ENCODE measurements at places on chromosomes 6 and 20.

GRCh38 chr6:32655203-32655710 lies 11.2 kb downstream of the HLA-DQB1 start:
- DNase-seq, result no peak

GRCh38 chr6:29887819-29888776 lies 54.2 kb upstream of the HLA-A start:
- no peak for DNase-seq

- DNase-seq, result no peak
Observed at GRCh38 chr6:25903467-25904099, 26.9 kb downstream of the SLC17A2 start.

DNA sequence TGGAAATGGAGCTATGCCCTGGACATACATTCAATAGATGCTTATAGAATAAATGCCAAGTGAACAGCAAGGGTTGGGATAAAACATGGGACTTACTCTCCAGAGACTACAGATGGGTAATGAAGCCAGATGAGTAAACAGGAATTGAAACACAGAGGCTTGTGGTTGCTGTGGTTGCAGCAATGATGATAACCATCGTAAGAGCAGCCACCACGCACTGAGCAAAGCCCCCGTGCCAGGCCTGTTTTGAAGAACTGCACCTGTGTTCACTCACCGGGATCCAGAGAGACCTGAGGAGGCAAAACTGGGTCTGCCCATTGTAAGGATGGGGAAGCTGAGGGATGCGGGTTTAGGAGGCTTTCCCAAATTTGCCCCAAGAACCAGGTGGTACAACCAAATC lies 431.1 kb upstream of the CDH4 start:
- no peak for DNase-seq

DNA sequence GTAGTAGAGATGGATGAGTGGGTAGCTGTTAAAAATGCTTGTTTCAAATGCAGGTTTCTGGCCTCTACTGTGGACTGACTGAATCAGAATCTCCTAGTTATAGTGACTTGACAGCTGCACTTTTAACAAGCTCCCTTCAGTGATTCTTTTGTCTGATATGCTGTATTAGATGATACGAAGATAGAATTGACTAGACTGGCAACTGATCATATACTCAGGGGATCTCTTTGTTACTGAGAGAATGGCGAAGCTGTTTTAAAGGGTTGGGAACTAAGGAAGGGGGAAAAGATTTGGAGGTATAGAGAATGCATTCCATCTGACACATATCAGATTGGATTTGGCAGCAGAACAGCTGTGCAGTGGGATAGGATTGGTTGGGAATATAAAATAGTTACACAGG lies 7.0 kb downstream of the ENPP4 start:
- no peak for DNase-seq

GRCh38 chr6:52547647-52548352 lies 29.1 kb downstream of the TRAM2 start:
- DNase-seq, result no peak

DNA sequence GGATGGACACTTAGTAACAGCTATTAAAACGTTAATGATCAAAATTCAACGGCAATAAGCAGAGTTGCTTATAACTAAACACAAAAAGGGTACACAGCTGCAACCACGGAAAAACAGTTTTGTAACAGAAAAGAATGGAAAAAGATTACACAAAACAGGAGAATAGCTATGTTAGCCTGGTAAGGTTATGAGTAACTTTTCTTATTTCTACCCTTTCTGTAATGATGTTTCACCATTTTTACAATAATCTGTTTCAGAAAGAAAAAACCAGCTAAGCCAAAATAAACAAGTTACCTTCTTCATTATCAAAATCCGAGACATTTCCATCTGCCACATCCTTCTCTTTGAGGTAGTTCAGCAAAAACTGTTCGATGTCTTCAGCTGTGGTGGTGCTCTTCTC lies 27.4 kb downstream of the TTI1 start:
- no peak for DNase-seq

DNA sequence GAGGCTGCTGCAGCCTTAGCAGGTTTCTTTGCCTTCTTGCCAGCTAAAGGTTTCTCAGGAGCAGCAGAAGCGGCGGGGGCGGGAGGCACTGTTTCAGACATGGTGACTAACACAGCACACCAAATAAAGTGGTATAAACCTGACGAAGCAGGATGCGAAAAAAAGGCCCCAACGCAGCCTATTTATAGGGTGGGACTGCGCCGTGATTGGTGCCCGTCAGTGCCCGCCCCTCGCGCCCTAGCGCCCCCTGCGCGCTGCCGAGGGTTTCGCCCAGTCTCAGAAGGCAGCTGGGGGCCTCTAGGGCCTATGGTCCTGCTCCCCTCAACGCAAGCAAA lies 55.0 kb downstream of the TRIM38 start:
- peak; percentile 58 for DNase-seq

- no peak for DNase-seq
Observed at GRCh38 chr20:25287631-25288290, 39.9 kb downstream of the PYGB start.

DNA sequence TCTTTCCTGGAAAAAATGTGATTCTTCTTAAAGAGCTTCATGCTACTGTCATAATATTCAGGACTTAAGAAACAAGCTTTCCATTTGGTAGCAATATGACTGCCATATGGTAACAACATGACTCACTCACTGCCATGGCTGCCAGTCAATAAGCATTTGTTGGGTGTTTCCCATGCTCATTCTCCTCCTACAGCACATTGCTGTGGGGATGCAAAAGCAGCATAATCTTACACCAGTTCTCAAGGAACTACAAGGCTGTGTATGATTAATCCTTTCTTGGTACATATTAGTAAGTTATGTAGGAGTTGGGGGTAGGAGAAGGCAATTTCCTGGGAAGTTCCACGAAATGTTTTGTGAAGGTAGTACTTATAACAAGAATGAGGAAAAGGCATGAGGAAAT lies 76.7 kb downstream of the CEP162 start:
- DNase-seq, result no peak

- DNase-seq, result no peak
Observed at GRCh38 chr6:158771399-158772152, 47.6 kb downstream of the EZR start.

GRCh38 chr20:37890643-37891042 lies 12.3 kb upstream of the VSTM2L start:
- DNase-seq, result no peak

DNA sequence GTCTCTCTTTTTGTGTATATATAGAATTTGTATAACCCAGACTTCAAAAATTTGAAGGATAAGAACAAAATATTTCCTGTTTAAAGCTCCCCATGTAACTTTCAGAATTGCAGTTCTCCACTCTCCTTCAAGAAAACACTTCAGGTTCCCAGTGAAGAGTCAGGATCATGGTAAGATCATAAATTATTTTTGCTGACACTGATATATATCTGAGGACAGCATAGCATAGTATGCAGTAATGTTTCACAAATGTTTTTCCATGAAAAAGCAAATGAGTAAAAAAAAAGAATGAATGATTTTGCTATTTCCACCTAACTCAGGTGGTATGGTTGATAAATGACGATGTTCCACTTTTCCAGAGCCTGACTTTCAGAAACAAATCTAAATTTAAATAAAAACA lies 545.6 kb upstream of the EPHA7 start:
- DNase-seq, result no peak

DNA sequence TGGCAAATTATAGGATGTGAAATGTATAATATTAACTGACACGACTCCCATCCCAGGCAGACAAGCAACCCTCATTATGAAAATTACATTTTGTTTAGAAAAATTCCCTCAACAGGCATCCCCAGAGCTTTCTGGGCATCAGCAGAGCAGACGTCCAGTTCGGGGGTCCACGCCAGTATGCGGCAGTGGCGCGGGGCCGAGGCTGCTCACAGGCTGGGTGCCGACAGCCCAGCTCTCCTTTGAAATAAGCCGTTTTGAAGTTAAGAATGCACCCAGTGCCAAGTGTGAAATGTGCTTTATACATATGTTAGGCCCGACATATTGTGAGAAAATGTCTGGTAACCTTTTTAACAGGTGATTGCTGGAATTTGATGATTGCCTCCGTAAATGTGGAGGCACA lies 50.4 kb downstream of the RPP40 start:
- DNase-seq, result no peak

DNA sequence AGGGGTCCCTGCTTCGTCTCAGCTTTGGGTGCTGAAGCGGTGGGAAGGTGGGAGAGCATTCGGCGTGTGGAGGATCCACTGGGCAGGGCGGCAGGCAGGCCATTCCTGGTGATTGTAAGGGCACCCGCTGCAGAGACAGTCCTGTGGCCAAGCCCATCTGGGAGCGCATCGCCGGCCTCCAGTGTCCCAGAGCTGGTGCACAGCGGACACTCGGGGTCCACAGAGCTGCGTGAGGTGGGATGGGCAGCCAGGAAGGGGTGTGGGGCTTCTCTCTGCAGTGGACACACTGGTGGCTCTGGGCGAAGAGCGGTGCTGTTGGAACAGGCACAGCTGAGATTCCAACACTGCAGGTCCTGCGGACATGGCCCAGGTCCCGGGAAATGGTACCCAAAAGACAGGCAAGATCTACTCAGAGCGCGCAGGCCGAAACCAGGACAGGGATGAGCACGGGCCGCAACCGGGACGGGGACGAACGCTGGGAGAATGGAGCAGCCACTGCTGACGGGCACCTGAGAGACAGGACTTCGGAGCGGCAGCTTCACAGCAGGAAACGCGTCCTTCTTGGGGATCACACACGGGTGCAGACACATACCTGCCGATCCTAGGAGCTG lies 188.2 kb downstream of the ERMARD start:
- no peak for DNase-seq

DNA sequence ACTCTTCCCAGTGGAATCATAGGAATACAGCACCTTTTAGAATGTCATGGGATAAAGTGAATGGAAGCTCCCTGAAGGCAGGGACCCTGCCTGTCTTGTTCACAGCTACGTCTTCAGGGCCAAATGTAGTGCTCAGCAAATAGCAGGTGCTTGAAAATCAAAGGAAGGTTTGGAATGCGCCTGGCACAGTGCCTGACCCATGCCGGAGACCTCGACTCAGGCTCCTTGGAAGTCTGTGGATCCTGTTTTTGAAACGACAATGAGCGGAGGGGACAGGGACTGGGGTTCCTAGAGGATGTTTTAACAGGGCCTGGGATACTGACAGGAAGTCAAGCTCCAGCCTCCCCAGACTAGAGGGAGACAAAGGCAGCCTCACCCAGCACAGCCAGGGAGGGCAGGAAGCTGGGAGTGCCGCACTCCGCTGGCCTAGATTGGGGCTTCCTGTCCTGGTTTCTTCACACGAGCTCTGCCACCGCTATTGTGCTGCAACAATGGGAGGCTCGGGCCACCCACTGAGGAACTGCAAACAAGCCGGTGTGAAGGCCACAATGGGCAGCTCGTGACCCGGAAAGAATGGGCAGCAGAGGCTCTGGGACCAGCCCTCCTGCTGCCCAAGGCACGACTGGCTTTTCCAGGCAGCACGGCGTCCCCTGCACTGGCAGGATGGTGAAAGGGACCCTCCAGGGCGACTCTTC lies 76.7 kb downstream of the PREX1 start:
- peak; percentile 29 for DNase-seq

Measured in nucleus accumbens (tissue), 56 donors.